ENCODE measurements at places on chromosomes 5 and 9.

DNA sequence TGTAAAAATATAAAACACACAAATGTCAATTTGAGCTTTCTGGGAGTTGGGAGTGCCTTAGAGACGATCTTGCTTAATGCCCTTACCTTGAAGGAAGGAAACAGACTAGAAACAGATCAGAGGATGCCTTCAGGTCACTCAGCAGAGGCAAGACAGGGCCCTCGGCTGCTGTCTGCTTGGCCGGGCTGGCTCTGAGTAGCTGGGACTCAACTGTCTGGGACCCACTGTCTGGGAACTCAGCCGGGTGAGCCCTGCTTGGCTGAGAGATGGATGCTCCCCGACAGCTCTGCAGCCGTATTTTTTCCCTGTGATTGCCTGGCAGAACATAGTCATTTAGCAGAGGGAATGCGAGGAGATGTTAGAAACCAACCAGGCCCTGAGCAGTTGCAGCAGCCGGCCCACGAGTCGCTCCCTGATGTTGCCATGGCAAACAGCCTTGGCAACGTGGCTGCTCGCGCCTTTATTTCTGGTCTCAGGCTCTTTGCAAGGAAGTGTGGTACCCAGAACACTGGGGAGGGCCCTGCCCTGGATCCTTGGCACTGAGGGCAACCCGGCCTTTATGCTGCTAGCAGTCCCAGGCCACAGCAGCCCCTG is 10.9 kb downstream of the PPARGC1B start:
- no peak for DNase-seq

DNA sequence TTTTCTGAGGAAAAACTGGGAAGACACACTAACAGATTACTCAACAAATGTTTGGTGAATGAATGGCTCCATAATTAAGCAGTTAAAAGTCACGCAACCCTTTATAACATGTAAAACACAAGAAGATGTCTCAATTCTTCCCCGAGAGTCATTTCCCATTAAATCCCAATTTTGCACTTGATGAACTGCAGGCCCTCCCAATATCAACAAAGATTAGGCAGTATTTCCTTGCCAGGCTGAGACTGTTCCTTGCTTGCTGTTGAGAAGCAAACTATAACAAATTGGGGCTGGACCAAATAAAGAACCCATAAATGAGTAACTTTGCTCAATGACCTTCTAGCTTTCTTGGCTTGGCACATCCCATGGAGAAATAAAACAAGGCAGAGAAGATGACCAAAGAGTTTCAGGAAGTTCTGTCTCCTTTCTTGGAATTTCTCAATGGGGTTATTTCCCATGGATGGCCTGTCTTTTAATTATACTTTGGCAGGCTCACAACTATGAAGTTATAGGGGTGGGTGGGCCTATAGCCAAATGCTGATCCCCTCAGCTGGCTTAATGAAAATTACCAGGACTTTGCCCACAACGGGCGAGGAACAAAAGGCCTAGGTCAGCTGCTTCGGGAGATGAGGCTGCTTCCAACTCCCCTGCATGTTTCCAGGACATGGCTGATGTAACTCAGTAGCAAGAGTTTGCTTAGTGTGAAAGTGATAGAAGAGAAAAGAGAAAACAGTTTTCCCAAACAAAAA is 243.1 kb upstream of the RFX3 start:
- no peak for DNase-seq

- DNase-seq: no peak
These were observed 12.0 kb upstream of the PSMB7 start for GRCh38 chr9:124427281-124427680.

DNA sequence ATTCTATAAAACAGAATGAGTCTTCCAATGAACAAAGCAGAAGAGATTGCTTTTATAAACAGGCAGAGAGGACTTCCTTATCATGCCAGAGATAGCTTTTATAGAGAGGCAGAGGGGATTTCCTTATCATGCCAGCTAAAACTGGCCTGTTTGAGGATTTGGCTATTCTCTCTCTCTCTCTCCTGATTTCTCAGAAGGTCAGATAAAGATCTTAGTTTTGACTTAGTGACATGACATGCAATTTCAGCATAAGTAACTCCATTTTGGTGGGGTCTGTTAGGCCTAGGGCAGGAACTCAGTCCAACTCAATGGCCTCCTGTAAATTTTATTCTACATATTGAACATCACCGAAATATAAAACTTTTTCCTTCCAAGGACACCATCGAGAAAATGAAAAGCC is 31.5 kb upstream of the DENND4C start:
- no peak for DNase-seq

- DNase-seq: no peak
These were observed 262.5 kb downstream of the MED10 start for GRCh38 chr5:6115852-6116251.

GRCh38 chr9:81586786-81587185 is 102.6 kb downstream of the TLE1 start:
- no peak for DNase-seq

DNA sequence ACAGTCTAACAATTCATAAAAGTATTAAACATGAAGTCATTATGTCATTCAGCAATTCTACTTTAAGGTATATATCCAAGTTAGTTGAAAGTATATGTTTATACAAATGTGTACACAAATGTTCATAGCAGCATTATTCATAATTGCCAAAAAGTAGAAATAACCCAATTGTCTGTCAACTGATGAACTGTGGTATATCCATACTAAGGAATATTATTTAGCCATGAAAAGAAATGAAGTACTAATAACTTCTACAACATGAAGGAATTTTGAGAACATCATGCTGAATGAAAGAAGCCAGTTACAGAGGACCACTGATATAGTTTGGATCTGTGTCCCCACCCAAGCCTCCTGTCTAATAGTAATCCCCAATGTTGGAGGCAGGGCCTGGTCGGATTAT is 224.3 kb downstream of the SPATA31D1 start:
- DNase-seq: no peak

DNA sequence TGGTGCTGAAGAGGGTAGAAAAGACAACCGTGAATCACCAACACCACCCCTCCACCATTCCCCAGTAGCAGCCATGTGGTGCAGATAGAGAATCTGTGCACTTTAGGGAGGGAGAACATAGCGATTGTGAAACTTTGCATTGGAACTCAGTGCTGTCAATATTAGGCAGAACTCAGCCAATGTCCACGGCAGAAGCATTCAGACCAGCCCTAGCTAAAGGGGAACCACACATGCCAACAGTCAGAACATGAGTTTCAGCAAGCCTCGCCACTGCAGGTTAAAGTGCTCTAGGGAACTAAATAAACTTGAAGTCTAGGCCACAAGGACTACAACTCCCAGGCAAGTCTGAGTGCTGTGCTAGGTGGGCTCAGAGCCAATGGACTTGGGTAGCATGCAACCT is 38.5 kb upstream of the DEPDC1B start:
- no peak for DNase-seq

DNA sequence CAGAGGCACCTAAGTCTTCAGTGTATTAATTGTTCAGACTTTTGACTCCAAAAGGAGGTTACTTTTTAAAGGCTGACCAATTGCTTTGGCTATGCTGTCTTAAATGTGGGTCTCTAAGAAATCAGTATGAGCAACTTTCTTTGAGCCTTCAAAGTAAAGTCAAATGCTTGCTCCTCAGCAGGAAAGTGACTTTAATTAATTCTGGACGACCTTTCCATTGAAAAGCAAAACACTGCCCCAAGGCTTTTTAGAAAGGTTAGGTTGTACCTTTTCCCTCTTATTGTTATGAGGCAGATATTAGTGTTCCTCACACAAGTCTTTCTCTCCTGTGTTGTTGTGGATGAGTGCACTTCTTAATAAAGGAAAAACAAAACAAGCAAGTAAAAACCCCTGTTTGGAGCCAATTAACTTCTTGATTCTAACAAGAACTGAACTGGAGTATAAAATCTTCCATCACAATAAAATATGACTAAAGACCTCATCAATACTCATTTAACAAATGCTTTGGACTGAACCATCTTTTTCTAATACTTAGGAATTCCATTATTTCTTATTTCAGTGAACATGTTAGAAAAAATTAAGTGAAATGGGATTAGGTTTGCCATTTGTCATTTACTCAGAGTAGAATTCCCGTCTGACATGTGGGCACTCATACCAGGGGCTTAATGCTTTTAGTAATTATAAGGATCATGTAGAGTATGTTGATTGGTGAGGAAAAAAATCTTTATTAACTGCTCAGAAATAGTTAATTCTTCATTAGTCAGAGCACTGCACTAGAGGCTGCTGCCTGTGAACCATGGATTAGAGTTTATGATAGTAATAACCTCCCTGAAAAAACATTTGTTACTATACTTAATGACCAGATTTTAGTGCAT is 159.1 kb upstream of the ZNF608 start:
- DNase-seq: no peak

- DNase-seq: no peak
These were observed 45.2 kb downstream of the DIAPH1 start for GRCh38 chr5:141573489-141574121.

- no peak for DNase-seq
These were observed 63.9 kb downstream of the CDC14B start for GRCh38 chr9:96555567-96556386.

DNA sequence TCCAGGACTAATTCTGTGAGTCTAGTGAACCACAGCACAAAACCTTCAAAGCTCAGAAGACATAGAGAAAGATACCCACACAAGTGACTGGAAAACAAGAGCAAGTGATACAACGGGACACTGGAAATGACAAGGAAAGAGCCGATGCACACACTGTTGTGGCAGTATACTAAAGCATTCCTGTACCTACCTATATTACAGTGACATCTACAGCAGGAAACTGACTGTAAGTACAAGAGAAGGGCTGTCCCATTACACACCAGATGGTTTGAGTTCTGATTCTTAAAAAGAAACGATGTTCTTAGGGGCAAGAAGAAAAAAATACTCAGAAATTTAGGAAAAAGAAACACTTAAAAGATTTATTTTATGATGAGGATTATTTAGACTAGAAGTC is 18.5 kb downstream of the TMEM245 start:
- DNase-seq: no peak

DNA sequence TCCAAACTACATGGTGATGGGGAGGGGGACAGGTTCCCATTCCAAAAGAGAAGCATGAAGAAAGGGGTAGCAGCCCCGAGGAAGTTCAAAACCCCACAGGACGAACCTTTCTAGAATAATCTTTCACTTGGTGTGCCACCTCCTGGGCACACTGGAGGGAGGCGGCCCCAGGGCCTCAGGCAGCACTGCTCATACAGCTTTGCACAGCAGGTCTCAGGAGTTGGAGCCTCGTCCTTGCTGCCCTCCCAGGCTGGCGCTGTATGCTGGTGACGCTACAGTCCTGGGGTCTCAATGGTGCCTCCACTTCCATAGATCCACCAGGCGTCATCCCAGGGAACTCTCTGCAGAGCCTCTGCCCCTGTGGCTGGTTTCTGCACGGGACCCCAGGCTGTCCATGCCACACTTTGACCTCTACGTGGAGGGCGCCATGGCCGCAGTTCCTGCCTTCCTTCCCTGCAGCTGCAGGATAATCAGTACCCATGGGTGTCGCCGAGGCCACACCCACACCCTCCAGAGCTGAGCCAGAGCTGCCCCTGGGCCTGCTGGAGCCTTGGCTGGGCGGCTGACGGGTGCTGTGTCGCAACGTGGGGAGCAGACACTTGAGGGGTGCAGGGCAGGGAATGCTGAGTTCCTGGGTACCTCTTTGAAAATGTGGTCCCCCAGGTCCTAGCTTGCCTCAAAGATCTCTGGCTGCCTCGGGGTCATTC is 95.3 kb downstream of the COL5A1 start:
- DNase-seq: no peak
